Activated CD4-positive, alpha-beta T cell treated with anti-CD3 and anti-CD28 coated beads for 48 hours (primary cell): ENCODE measurements at places on chromosomes 11 and 22.

GRCh38 chr11:128532016-128532571, 55.3 kb downstream of the ETS1 start:
- DNase-seq = no peak

DNA sequence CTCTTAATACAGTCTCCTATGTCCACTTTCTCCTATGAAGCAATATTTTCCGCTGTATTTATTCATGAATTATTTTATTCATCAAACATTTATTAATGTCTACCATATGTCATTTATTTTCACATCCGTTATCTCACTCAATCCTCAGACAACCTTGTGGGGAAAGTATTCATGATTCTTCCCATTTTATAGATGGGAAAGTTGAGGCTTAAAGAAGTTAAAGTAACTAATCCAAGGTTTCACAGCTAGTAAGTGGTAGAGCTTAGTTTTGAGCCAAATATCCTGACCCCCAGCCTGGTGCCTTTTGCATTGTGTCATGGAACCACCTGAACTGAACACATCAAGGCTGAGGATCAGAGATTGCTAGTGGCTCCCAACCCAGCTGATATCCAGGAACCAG, 66.6 kb downstream of the ISX start:
- DNase-seq = no peak

GRCh38 chr11:103591554-103591953, 444.9 kb upstream of the DDI1 start:
- DNase-seq = no peak

DNA sequence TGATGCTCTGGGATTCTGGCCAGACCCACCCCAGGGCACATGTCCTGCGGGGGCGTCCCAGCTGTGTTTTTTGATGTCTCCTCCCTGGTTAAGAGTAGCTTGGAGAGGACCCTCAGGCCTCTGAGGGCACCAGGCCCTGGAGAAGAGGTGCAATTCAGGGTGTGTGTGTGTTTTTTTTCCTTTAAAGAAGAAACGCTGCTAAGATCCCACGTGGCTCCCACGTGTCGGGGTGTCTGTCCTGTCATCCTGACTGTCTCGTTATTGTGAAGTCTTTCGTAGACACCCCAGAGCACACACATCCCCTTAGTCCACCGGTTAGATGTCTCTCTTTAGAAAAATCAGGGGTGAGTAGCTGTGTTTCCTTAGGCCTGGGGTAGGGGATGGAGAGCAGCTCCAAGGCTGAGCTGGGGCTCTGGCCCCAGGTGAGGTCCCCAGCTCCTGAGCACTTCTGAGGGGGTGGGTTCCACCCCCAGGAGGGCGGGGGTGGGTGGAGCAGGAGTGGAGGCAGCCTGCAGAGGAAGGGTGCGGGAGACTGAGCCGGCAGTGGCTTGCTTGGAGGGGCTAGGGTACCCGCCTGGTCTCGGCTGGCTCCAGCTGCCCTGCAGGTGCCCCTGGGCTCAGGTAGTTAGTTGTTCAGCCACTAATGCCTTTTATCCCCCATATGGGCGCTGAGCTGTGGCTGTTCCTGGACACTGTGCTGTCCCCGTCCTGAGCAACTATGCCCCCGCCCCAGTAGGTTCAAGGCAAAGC, 116.4 kb downstream of the CACNA1I start:
- no peak for DNase-seq

DNA sequence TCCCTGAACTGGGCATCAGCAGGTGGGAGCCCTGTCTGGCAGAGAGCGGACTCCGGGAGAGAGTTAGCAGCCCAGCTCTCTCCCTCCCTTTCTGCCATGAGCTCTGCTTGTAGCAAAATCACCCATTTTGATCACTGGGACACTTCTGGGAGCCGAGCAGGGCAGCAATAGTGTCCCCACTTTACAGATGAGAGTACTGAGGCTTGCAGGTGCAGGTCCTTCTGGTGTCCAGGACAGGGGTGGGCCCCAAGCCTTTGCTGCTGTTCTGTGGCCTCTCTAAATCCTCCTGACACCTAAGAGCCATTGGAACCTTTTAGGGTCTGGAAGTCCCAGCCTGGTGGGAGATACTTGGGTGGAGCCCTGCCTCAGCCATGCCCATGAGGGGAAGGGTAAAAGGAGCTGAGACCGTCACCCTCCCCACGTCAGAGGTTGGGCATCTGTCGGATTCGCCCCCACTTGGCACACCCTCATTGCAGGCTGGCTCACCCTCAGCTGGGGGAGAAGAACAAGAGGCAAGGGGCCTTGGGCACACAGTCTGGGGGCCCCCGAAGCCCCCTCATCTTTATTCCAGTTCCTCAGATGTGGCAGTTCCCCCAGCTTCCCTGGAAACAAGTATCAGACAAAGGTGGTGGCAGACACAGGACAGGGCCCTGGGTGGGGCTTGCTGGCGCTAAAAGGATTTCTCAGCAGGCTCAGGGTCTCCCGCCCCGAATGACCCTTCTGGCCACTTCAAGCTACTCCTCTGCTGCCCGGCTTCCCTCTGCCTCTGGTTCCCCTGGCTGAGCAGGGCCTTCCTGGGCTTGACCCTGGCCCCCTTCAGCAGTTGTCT, 4.5 kb downstream of the RIN1 start:
- DNase-seq = no peak

GRCh38 chr11:35308157-35308556, 111.2 kb downstream of the SLC1A2 start:
- no peak for DNase-seq

GRCh38 chr11:20634044-20634443, 34.6 kb downstream of the SLC6A5 start:
- no peak for DNase-seq

DNA sequence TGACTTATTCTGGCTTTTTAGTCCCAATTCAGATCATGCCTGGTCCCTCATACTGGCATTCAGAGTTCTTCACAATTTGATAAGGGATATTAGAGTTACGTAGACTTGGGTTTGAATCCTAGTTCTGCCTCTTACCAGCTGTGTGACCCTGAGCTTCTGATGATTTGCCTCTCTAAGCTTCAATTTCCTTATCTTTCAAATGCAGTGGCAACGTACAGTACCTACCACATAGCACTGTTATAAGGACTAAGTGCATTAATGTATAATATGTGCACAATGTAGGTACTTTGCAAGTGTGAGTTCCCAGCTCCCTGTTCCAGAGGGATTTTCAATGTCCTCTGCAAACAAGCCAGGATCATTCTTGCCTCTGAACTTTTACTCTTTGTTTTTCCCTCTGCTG, 7.3 kb downstream of the RHOG start:
- DNase-seq = no peak

DNA sequence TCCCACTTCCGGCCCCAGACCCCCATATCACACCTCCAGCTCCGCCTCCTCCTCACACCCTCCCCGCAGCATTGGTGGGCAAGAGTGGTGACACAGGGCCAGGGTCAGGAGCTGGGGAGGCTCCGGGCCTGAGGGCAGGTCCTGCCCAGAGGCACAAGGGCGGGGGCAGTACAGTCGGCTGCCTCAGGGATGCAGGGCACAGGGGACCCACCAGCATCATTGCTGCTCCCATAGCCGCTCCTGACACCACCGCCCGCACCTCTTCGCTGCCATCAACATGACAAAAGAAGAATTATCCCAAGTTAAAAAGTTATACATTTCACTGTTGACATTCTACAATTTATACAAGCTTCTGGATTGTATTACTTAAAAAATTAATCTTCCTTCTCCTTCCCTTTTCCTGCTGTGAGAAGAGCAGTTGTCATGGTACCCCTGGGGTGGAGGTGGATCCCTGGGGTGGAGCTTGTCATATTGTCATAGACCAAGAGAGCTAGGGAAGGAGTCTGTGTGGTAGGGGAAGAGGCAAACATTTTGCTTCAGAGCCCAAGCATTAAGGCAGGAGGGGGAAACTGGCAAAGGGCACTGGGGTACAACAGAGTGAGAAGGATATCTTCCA, 4.1 kb downstream of the SBF2 start:
- DNase-seq = no peak

DNA sequence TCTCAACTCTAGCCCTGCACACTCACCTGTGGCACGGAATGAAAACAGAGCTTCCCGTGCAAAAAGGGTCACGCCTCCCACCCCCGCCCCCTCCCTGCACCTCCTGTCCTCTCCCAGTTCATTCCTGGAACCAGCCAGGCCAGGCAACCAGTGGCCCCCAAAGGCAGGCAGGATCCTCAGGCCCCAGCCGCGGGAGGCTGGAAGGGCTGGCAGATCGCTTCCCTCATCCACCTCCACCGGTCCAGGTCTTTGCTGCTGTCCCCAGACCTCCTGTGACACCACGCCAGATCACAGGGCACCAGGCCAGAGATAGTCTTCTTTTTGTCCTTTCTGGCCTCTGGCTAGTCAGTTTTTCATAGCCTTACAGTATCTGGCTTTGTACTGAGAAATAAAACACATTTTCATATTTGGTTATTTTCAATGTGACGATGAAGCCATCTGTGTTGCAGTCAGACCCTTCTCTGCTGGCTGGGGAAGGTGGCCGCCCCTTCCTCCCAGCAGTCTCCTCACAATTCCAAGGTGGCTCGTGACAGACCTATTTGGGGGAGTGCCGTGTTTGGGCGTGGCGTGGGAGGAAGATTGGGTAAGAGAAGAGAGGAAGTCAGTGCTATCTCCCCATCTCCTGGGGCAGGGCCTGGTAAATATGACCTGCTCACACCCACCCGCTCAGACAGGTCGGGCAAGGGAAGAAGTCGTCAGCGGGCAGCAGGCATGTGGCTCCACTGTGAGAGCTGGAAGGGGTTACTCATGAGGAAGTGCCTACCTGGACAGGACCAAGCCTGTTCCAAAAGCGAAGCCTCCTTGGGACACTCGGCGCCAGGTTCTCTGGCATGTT, 9.1 kb downstream of the SSH3 start:
- DNase-seq = peak; percentile 46

DNA sequence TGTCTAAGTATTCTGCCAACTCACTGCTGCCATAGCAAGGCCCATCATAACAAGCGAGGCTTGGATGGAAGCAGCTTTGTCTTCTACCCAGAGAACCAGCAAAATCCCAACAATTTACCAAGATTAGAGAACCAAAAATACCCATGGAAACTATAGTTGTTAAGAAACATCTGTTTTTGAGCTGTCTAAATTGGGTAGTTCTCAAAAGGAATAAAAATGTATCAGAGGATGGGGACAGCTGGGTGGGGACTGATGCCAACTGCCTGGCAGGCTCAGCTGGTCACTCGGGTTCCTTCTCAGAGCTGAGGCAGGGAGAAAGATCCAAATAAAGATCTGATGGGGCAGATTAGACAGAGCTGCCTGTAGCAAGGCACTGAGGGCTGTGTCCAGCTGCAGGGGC, 85.9 kb upstream of the GRK3 start:
- no peak for DNase-seq

DNA sequence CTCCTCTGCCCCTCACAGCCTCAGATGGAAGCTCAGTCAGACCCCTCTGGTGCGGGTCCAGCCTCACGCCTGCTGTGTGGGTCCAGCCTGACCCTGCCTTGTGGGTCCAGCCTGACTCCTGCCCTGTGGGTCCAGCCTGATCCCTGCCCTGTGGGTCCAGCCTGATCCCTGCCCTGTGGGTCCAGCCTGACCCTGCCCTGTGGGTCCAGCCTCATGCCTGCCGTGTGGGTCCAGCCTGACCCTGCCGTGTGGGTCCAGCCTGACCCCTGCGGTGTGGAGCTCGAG, 445.3 kb downstream of the BRD1 start:
- no peak for DNase-seq

DNA sequence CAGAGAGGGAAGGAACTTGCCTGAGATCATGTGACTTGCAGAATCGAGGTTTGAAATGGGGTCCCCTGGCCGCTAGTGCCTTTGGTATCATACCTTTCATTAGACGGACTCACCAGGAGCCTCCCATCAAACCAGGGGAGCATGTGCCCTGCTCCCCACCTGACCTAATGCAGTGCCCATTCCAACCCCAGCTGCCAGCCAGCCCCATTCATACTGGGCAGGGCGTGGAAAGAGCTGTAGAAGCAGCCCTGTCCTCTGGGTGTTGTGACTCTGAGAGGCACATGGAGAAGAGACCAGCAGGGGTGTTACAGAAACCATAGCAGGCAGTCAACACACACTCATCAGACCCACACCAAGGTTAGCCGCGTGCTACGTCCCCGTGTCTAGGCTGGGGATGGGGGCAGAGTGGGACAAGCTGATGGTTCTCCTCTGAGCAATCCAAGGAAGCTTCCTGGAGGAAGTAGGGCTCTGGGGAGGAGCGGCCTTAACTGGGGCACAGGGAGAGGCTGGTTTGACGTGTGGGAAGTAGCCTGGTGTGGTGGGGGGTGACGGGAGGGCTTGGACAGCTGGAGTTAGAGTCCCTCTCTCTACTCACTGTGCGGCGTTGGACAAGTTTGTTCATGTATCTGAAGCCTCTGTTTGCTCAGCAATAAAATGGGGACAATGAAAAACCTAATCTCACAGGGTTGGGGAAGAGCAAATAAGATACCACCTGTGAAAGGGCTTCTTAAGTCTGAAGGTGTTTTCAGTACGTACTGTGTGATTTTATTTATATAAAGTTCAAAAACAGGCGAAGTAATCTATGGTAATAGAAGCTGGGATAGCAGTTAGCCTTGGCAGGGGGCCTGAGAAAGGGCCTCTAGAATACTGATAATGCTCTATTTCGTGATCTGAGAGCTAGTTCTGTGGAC, 14.0 kb downstream of the GRIK4 start:
- DNase-seq = no peak

- DNase-seq = no peak
Observed at GRCh38 chr11:69189059-69189458, 33.3 kb downstream of the SMIM38 start.

DNA sequence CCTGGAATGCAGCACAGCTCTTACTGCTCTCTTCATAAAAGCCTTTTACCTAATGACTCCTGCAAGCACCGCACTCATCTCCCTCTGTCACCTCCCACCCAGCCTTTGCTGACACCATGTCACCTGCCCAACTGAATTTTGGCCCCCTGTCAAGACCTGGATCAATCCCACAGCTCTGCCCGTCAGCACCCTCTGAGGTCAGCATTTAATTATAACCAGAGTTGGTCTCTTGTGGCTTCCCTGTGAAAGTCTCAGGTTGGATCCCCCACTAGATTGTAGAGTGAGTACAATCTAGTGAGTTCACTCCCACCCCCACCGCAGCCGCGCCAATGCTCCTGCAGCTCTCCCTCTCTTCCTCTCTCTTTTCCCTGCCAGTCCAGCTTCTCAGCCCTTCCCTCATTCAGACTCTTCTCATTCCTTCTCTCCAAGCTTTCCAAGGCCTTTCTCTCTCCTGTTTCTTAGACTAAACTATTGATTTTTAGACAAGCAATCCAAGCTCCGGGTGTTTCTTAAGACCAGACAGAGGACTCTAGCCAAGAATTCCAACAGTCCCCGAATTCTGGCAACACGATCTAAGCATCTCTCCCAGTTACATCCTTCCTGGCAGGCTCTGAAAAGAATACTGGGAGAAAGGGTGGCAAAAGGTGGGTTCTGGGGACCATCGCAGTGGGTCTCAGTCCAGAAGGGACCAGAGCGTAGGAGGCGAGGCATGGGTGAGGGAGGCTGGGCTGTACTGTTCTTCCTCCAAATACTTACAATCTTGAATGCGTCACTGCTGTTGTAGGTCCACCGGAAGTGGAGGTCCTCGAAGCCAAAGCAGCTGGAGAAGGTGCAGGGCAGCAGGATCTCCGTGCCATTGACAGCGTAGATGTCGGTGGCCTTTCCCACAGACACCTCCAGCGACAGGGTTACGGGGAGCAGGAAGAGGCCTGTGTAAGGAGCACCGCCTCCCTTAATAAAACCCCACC, 8.0 kb downstream of the SCN4B start:
- DNase-seq = no peak

GRCh38 chr22:48653929-48654328, 1173.7 kb downstream of the BRD1 start:
- no peak for DNase-seq
